HuH-7 (cell line): ENCODE measurements at places on chromosomes 2 and 18.
A peak's percentile ranks its signal among the peaks of the same experiment; 100 is the strongest.

- DNase-seq: no peak
Measured at GRCh38 chr2:6443061-6443823, 422.5 kb downstream of the CMPK2 start.

DNA sequence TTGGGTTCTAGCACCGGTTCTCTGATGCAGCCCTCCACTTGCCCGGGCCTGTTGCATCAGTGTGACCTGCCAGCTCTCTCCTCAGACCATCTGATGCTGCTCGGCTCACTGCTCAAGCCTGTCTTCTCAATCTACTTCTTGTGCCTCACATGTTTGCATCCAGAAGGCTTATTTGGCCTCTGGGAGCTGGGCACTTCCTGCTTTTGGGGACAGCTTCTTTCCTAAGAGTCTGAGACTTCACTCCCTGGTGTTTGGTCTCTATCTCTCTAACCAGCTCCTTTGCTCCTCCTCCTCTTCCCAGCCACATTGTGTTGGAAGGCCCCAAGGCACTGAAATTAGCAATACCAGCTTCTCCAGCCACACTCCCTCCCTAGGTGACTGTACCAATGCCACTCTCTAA is 212.8 kb downstream of the CDCA7 start:
- DNase-seq: no peak

GRCh38 chr2:56985609-56986008 is 801.8 kb downstream of the CCDC85A start:
- DNase-seq: no peak

- DNase-seq: no peak
Measured at GRCh38 chr2:34102339-34102738, 503.2 kb upstream of the FAM98A start.

- no peak for DNase-seq
Measured at GRCh38 chr2:80403081-80403480, 98.5 kb upstream of the LRRTM1 start.

DNA sequence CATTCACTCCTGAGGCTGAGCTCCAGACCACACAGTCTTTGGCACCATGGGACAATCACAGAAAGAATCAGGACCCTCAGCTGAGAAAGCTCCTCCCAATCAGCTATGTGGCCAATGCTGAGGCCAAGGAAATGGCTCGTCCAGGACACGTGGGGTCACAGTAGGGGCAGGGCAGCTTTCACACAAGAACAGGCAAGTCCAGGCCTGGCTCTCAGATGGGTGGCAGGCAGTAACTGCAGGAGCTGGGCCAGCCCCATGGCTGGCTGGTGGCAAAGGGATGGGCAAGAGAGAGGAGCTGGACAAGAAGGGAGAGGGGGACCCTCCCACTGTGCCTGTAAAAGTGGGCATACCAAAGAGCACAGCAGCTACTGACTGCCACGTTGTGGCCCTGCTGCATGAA is 12.2 kb upstream of the EDAR start:
- DNase-seq: no peak

DNA sequence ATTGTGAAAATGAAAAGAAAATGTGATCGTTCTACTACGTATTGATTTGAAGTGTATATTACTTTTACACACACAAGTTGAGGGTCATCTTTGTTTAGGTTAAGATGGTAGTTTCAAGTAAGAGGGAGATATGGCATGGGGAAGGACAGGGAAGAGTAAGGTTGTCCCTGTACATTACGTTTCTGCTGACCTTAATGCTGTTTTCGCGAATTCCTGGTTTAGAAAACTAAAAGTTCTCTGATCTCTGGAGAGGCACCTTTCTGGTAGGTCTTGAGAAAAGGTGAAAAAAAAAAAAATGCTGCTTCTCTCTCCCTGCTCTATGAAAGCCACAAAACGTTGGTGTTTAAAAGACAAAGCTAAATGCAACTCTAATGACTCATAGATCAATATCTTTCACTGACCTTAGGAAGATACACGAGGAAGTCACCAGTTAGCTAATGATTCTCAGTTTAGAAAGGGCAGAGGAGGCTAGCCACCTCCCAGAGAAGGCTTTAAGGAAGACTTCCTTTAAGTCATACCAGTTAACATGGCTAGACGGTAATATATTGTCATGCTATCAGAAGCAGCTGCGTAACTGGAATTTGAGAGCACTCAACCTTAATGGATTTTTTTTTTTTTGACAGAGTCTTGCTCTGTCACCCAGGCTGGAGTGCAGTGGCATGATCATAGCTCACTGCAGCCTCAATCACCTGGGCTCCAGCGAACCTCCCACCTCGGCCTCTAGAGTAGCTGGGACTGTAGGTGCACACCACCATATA is 13.2 kb downstream of the TXNDC2 start:
- no peak for DNase-seq

DNA sequence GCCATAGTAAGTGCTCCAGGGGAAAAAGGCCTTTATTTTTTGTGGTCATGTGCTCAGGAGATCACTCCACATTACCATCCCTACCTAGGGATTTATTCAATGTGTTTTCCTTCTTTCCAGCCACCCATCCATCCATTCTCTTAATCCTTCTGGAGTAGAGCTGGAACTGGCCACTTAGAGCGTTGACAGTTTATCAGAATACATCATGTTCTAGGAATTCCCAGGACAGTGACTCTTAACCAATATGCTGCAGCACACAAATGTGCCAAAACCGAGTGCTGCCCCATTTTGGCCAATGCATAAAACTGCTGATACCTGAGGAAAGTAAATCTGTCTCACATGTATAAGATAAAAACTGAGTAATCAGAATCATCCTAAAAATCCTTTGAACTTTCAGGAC is 63.7 kb downstream of the FARSB start:
- DNase-seq: no peak

- no peak for DNase-seq
Measured at GRCh38 chr2:217836901-217837491, 165.8 kb downstream of the TNS1 start.

DNA sequence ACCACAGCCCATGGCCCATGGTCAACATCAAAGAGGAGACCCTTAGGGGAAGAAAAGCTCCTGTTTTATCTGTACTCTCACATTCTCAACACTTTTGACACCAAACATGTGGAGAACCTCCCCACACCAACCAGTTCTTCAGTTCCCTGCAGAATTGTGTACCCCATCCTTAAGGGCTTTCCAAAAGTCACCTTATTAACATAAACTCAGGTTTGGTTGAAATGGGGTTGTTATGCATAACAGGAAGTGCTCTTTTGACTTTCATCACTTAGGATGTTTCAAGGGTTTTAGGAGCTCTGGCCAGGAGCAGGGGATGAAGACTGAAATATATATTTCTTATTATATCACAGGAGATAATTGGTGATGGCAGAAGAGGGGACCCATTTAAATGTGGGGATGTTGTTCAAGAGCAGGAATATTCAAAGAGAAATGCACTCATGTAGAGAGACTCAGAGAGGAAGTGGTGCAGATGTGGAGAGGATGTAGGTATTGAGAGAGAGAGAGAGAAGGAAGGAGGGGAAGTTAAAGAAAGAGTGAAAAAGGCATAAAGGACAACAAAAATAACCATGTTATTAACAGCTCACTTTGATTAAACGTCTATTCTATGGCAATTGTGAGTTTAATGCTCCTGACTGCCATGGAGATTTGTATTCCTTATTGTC is 35.2 kb downstream of the SP140L start:
- DNase-seq: no peak

DNA sequence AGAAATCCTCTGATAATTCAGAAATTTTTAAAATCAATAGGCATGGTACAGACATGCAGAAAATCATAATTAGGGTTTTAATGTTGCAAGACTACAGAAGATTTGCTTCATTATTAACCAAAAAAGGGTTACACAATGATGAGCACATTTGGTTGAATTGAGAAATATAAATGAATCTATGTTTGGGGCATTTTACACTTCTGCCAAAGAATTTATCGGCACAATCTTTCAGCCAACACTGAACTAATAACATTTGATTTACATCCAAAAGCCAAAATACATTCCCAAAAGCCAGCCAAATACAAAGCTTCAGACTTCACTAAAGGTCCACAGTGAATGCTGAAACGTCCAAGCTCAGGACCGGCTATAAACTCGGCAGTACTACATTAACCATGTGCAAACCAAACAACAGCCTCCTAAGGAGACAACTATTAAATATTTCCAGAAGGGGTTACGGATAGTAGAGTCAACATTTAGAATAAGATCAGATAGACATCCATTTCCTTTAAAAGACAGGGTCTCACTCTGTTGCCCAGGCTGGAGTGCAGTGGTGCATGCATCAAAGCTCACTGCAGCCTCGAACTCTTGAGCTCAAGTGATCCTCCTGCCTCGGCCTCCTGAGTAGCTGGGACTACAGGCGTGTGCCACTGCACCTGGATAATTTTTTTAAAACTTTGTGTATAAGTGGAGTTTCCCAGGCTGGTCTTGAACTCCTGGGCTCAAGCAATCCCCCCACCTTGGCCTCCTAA is 29.4 kb downstream of the SPRED2 start:
- no peak for DNase-seq

DNA sequence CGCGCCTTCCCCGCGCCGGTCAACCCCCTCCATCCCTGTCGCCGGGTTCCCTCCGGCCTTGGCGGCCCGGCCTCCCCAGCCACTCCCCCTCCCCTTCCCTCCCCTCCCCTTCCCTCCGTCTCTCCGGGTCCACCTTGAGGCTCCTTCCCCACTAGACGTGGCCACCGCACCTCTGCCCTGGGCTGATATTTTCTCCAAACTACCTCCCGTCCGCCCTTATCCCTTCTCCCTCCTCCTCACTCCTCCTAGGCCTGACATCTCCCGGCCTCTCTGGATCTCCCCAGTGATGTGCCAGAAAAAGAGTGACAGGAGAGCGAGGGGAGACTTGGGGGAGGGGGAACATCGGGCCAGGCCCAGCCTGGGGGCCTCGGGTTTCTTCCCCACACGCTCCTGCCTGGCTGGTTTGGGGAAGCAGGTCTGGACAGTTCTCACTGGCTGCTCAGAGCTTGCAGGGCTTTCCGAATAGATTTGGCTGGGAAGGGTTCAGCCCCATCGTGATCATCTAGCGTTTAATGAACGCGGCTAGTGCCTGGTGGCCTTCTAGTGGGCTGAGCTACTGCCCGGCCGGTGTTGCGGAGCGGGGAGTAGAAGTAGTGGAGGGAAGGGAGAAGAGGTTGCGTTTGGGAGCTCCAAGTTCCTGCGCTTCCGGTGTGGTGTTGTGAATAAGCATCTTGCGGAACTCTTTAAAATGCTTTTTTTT is 641 bp downstream of the MAPRE3 start:
- DNase-seq: peak; percentile 38

GRCh38 chr18:9705183-9705829 is 2.8 kb upstream of the RAB31 start:
- DNase-seq: no peak

GRCh38 chr2:107687073-107687472 is 139.6 kb upstream of the RGPD4 start:
- DNase-seq: no peak

DNA sequence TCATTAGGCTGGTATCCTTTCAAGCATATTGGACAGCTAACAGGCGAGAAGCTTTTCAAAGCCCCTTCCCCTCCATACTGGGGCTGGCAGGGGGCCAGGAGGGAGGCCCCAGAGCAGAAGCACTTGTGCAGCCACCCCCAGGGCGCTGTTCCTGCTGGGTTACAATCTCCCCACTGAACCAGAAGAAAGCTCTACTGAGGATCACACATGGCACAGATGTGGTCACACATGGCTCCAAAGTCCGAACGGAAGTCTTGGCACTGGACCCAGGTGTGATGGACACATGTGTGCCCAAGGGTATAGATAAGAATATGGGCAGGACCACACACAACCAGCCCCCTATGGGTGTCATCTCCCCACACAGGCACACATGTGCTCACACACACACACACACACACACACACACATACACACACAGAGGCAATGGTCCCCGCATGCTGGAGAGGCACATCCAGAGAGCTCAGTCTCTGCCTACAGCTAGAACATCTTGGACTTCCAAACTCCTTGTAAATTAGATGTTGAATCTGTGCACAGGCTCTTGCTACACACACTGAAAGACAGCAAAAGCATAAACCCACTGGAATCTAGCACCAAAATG is 56.4 kb downstream of the TTC32 start:
- DNase-seq: no peak

DNA sequence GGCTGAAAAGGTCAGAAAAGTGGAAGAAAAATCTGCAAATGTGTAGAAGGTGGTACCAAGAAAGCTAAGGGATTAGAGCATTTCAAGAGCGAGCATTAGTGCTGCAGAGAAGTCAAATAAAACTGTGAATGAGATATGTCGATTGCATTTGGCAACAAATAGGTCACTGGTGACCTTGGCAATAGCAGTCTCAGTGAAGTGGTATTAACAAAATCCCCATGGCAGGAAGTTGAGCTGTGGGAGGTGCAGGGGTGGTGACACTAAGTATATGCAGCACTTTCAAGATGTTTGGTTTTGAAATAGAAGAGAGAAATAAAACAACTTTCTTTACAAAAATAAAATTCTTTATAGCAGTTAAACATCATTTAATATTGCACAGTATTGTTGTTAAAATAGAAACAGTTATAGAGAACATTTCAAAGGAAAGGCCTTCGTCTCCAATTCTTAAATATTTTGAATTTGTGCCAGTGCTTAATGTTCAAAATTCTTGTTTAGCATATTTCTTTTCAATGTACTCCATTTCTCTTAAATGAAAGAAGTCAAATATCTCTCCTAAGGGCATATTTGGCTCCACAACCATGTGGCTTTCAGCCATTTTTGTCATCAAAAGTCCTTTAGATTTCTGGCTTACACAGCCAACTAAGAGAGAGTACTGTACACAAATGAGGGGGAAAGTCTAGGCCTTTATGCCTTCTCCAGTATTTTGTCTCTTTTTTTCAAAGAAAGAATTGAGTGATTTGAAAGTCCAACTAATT is 443.0 kb upstream of the MMADHC start:
- no peak for DNase-seq

DNA sequence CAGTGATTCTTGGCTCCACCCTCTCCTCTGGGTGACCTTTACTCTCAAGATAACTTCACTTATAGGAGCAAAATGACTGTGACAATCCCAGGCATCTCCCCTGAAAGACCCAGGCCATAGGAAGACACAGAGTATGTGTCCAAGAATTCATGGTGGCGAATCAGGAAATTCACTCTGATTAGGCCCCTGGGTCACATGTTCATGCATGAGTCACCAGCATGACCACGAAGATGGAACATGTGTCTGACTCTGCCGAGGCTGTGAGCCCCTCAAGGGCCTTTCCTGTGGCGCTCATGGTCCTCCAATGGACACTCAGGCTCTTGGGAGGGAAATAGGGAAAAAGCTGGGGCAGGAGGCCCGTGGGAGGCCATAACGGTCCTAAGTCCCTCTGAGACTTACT is 74.0 kb upstream of the TEX51 start:
- DNase-seq: no peak

GRCh38 chr18:10669441-10670100 is 143.7 kb downstream of the NAPG start:
- DNase-seq: no peak

- no peak for DNase-seq
Measured at GRCh38 chr2:97758131-97758705, 44.8 kb downstream of the ZAP70 start.
